ENCODE measurements at places on chromosomes 12 and 14.

DNA sequence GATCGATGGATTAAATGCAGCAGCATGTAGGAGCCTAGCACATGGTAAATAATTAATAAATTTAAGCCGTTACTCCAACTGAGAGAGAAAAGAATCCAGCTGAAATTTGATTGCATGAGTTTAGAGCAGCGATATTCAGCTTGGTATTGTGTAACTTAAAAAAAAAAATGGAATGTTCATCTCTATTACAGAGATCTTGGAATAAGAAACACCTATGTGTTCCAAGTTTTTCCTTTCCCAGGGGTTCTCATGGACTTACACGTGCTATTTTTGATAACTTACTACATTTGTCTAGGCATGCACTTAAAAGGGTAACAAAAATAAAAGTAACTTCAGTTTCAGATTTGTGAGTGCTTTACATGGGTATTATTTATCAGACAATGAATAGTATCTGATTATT is 122.8 kb downstream of the RASSF9 start:
- no peak for DNase-seq

- DNase-seq: no peak
Observed at GRCh38 chr12:52274521-52275120, at the start of gene KRT86. TSS of gene KRT86 (plus strand) at chr12:52274645. CDS start at chr12:52301917, 27,272 bp downstream.

GRCh38 chr12:106118-106591 is 39.6 kb downstream of the IQSEC3 start:
- DNase-seq: no peak

GRCh38 chr14:74645244-74645643 is 33.2 kb upstream of the LTBP2 start:
- DNase-seq: no peak

- no peak for DNase-seq
Observed at GRCh38 chr14:100618763-100619320, 31.6 kb upstream of the BEGAIN start.

- DNase-seq: no peak
Observed at GRCh38 chr12:121334513-121335343, 17.5 kb downstream of the ANAPC5 start.

DNA sequence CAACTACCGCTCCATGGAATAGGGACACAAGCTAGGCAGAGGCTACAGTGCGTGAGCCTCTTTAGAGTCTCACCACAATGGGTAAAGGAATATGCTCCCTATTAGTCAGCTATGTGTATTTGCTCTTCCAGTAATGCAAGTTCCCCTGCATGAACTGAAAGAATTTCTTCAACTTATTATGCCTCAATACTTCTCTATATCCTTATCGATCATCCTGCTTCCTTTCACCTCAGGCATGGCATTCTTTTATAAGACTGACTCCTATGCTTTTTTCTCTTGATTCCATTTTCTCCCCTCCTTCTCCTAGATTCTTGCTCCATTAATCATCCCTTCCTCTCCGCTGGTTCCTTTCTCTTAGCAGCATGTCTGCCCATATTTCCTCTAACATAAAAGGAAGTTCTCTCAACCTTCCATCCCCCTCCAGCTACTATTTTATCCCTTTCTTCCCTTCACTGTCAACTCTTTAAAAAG is 94.5 kb upstream of the CPM start:
- no peak for DNase-seq

GRCh38 chr12:78343657-78344056 is 513.0 kb downstream of the NAV3 start:
- no peak for DNase-seq

- no peak for DNase-seq
Observed at GRCh38 chr14:77691259-77691658, 16.6 kb downstream of the ALKBH1 start.

GRCh38 chr12:8687846-8688601 is 9.8 kb upstream of the RIMKLB start:
- no peak for DNase-seq

DNA sequence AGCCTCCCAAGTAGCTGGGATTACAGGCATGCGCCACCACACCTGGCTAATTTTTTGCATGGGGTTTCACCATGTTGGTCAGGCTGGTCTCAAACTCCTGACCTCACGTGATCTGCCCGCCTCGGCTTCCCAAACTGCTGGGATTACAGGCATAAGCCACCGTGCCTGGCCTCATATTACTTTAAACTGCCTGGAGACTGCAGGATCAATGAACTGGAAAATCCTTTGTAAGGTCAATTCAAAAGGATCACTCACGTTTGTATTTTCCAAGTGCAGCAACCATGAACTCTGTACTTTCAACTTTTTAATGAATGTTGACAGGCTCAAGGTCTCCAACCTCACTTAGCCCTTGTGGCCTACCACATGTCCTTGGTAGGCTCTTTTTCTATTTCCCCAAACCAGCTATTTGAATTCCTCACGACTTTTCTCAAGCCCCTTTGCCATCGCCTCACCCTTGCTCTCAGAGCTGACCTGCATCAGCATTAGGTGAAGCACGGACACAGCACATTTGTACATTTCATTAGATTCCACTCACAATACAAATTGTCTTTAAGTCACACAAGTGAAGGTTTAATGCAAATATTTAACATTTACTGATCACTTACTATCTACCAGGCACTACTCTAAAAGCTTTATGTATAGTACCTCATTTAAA is 42.2 kb upstream of the GCH1 start:
- DNase-seq: no peak

- DNase-seq: no peak
Observed at GRCh38 chr12:71748081-71748850, 6.4 kb upstream of the RAB21 start.

DNA sequence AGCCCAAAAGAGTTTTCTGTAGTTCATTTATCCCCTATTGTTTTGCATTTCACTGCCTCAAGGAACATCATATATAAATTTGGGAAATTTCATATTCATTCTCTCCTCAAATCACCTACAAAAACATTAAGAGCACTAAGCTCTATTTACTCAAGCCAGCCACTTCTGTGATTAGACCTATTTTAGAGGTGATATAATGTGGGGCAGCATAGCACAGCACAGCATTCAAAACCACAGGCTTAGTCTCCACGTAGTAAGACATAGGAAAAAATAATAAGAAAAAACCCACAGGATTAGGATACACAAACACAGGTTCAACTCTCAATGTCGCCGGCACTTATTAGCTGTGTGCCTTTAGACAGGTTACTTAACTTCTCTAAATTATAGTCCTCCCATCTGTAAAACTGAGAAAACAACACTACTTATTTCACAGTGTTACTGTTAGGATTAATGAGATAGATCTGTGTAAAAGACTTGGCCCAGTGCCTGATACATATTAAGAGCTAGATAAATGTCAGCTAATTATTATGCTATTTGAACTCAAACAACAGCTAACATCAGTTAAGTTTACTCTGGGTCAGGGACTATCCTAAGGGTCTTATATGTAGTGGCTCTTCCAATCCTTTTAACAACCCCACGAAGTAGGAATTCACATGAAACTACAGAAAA is 20.3 kb downstream of the DCAF5 start:
- no peak for DNase-seq

DNA sequence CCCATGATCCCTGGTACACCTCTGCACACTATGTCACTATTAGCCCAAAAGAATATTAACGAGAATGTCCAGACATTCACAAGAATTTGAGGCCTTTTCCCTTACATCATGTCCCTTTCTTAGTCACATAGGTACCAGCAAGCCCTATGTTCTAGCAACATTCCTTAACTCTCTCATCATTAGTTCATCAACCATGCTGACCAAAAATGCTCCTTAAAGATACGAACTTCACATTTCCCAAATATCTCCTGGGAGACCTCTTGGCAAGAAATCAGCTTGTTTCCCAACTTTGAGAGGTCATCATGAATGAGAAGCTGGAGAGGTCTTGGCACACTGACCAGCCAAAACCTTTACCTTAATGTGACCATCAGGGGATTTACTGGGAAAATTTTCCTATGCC is 4.6 kb downstream of the SALL2 start:
- DNase-seq: no peak

DNA sequence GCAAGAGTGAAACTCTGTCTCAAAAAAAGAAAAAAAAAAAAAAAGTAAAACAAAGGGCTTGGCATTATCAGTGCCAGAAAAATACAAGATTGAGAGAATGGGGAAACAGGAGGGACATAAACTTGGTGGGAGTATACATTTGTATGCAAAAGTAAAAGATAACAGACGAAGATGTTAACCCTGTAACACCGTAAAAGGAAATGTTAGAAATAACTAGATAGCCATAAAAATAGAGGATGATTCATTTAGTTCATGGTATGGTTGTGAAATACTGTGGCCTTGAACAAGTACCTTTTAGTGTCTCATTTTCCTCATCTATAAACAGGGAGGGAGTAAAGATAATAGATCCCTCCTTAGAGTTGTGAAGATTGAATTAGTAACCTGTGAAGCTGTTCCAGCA is 33.3 kb downstream of the ATP2A2 start:
- DNase-seq: no peak

DNA sequence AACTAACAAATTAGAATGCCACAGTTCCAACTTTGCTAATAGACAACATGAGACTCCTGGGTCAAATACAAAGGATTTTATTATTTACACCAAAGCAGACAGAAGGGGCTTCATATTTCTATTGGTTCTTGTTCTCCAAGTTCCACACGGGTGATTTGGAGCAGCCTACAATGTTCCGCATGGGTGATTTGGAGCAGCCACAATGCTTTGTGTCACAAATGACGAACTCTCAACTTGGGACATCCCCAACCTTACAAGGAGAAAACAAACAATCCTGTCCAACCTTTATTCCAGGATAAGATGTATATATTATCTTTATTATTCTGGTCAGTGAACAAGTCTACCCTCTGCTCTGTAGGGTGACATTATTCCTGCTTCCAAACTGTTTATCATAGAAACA is 694.3 kb upstream of the MGAT4C start:
- DNase-seq: no peak

DNA sequence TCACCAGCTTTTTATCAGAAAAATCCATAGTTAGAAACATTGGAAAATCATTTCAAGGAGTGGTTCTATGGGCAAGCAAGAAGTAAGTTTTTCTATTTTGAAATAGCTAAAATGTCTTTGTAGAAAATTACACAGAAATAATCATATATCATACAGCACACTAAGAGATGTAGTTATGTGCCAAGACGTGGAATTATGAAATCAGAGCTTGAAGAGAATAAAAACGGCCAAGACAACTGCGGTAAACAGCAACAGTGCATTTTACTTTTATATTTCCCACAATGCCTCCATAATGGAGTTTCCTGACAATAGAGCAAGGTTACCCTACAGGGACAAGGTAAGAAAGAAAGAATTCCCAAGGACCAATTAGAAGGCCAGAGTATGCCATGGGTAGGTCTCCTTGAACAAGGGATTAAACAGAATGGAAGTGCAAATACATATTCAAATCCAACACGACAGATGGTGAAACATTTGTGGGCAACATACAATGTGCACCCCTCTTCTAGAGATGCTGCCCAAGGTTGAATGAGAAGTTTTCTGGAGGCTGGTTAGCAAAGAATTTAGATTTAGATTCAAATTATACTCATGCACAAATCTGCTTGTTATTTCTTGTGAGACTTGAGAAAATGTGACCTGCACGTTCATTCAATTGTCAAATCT is 76.1 kb upstream of the BTG1 start:
- no peak for DNase-seq

GRCh38 chr12:3601461-3602150 is 110.6 kb downstream of the PRMT8 start:
- no peak for DNase-seq

- peak; percentile 69 for DNase-seq
Observed at GRCh38 chr12:118055144-118055557, 5.8 kb downstream of the WSB2 start.

- no peak for DNase-seq
Observed at GRCh38 chr14:98501836-98502235, 770.2 kb downstream of the BCL11B start.

GRCh38 chr14:22986508-22987054 is 4.2 kb upstream of the AJUBA start:
- peak; percentile 84 for DNase-seq

GRCh38 chr14:88386256-88386794 is 868 bp downstream of the SPATA7 start:
- DNase-seq: no peak

DNA sequence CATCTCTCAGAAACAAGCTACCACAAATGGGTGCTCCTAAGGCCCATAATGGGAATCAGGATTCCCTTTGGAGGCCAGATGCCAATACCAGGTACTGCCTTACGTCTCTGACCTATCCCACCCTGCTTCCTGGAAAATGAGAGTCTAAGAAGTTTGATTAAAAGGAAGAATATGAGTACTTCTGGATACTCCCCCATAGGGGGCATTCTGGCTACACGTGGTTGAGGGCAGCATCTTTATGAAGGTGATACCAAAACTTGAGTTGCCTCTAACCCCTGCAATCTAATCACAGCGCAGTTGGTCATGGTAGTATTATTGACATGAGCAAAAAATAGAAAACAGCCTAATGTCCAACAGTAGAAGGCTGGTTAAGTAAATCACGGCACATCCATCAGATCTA is 184.2 kb upstream of the LHX5 start:
- no peak for DNase-seq

DNA sequence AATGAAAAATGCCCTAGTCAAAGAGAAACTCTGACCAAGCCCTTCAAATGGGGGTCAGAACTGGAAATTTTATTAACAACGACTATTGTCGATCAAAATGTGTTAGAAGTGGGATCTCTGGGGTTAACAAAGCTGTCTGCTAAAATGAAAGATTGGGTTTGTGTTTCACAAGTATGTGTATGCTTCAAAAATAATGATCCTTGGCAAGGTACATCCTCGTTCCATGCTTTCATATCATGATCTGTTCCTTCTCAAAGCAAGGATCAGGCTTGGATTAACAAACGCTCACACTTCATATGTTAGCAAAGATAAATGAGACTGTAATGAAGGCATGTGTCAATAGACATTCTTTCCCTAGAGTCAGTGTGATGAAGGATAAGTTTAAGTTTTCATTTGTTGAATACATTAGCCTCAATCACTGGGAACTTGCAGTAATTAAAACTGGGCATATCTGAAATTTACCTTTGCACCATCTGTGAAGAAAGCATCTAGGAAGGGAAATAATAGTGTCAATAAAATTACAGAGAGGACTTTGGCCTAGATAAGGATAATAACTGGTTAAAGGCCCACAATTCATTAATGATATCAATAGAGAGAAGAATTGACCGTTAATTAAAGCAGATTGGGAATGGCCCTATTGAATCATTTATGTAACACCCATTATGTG is 91.8 kb downstream of the RIN3 start:
- no peak for DNase-seq

Data from activated T-cell treated with anti-CD3 and anti-CD28 coated beads for 24 hours (primary cell).